ENCODE measurements at places on chromosomes 3 and 15. TPM values are rescaled to one million over a fixed set of nuclear protein-coding genes. Genes with fewer than 3 reads are reported as not detected.

- no peak for DNase-seq
Measured at GRCh38 chr3:190504354-190505125, 9.3 kb upstream of the IL1RAP start.

DNA sequence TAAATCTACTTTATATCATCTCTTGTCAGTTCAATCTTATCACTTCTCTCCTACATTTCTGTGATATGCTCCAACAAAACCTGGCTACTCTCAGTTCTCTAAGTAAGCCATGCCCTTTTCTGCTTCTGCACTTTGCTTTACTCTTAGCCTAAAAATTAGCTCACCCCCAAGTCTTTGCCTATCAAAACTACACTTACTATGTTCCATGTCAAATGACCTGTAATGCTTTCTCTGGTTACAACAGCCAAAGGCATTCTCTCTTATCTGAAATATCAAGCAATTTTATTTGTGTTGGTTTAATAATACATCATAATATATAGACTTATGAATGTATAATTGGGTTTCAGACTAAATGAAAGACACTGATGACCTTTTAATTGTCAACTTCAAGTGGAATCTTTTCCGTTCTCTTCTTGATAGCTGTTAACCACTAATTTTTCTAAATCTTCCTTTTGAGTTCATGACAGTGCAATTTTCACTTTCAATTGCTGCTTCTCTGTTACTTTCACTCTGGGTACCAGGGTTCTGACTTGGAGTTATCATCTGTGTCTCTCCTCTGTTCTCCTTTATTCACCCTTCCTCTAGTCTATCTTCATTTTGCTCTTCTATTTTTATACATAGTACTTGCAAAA is 619.0 kb upstream of the GOLIM4 start:
- no peak for DNase-seq

SST gene
- not detected for total RNA-seq

DNA sequence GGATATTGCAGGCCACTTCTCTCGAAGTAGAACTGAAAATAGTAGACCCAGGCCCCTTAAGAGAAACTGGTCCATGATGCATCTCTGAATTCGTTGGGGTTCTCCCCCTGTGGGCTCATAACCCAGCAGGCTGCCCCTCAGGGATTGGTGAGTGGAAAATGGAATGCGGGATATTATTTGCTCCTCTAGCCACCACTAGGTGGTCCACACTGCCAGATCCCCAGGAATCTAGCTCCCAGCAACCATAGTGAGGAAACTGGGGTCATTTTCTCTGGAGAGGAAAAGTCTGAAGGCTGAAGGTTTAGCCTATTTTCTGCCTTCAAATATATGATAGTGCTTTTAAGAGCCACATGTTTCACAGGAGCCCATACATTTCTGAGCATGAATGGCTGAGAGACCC is 6.7 kb downstream of the CX3CR1 start:
- DNase-seq: peak; percentile 3

DNA sequence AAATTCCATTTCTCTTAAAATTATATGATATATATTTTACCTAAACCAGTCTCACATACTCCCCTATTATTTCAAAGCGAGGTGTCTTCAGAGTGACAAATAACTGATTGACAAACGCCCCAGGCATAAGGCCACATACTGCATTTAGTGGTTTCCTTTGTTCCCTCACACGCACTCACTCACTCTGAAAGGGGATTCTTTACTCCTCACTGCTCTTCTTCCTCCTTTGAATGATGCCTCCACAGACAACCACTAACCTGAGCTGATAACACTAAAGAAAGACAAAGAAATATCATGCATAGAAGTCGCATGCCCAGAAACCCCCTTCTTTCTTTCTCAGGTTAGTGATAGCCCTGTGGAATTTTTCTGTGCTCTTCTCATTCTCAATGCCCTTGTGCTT is 24.1 kb upstream of the BBX start:
- DNase-seq: no peak

DUOX1 gene
- not detected for total RNA-seq
